Activated T-helper 17 cell treated with anti-CD3 and anti-CD28 coated beads, Interleukin-2, amount 50 U/mL, for 72 hours (primary cell): ENCODE measurements at places on chromosomes 13 and 19. TPM values are rescaled to one million over a fixed set of nuclear protein-coding genes. Genes with fewer than 3 reads are reported as not detected.

The TRAPPC6A gene
- total RNA-seq = 12.9 TPM

The MED26 gene
- total RNA-seq = 19.3 TPM

- ATAC-seq = peak; percentile 39
Observed at GRCh38 chr13:49098198-49098597, 121.9 kb upstream of the MLNR start.

The ZNF417 gene
- total RNA-seq = 15.4 TPM

GRCh38 chr13:59776924-59777690 lies 386.6 kb downstream of the DIAPH3 start:
- ATAC-seq = peak; percentile 52

- ATAC-seq = no peak
Observed at GRCh38 chr19:46495786-46496099, at the start of gene PNMA8B. Gene PNMA8B (minus strand): TSS chr19:46495867. CDS start chr19:46495465, 402 bp downstream.

DNA sequence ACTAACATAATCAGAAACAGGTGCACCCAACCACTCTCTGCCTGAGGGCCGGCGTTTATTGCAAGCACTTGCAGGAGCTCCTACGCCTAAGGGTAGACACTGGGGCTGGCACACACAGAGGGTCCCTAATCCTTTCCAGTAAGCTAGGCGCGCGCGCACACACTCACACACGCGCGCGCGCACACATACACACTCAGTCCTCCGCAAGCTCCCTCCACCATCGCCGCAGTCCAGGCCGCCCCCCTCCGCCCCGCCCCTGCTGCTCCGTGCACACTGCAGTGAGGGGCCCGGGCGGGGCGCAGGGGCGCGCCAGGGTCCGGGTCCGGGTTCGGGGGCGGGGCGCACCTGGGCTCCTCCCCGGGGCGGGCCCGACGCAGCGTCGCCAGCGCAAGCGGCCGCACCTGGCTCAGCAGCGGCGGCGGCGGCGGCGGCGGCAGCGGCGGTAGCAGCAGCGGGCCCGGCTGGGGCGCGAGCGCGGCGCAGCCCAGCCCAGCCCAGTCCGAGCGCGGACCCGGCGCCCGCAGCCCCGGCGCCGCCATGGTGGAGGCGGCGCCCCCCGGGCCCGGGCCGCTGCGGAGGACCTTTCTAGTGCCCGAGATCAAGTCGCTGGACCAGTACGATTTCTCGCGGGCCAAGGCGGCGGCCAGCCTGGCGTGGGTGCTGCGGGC lies at the start of gene CAMSAP3:
CAMSAP3 (plus strand) TSS at position 398 of the 668 bp plus-strand sequence; CDS start at position 538, 140 bp downstream.
- ATAC-seq = peak; percentile 80

DNA sequence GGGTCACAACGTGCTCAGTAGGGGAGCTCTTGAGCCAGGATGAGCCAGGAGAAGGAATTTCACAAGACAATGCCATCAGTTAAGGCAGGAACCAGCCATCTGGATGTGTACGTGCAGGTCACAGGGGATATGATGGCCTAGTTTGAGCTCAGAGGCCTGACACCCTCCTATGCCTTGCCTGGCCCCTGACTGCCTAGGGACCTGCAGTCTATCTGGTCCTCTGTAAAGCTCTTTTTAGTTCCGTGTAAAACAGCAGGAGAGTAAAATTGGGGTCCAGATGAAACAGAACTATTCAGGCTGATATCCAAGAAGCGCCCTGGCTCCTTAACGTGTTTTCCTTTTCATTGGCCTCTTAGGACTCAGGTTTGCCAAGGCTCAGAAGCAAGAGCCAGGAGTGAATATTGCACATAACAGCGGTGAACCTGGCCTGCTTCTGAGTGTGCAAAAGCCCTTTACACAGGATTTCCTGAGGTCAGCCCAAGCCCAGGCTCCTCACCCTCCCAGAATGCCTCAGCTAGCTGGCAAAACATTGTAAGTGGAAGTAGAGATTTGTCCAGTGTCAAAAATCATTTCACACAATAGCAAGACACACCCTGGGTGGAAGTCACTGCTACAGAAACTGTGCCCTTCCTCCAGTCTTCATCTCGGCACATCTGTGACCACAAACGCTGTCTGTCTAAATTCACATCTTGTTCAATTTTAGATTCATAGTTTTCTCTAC lies 777.2 kb downstream of the UQCRFS1 start:
- no peak for ATAC-seq

The FFAR1 gene
- 0.42 TPM for total RNA-seq

DNA sequence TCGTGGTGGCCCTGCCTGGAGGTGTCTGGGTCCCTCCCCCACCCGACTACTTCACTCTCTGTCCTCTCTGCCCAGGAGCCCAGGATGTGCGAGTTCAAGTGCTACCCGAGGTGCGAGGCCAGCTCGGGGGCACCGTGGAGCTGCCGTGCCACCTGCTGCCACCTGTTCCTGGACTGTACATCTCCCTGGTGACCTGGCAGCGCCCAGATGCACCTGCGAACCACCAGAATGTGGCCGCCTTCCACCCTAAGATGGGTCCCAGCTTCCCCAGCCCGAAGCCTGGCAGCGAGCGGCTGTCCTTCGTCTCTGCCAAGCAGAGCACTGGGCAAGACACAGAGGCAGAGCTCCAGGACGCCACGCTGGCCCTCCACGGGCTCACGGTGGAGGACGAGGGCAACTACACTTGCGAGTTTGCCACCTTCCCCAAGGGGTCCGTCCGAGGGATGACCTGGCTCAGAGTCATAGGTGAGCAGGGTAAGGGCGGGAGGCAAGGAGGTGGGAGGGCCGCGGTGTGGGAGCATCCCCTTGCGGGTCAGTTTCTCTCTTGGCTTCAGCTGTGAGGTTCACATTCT lies 19.2 kb downstream of the NECTIN2 start:
- ATAC-seq = no peak

GRCh38 chr13:95317039-95317989 lies 16.1 kb upstream of the ABCC4 start:
- no peak for ATAC-seq

The CKM gene
- not detected for total RNA-seq

The GRK1 gene
- 0.09 TPM for total RNA-seq

- peak; percentile 29 for ATAC-seq
Observed at GRCh38 chr13:97224544-97225300, 2.6 kb downstream of the MBNL2 start.

GRCh38 chr13:111572956-111573761 lies 252.7 kb downstream of the TEX29 start:
- no peak for ATAC-seq

- no peak for ATAC-seq
Observed at GRCh38 chr19:2557093-2557440, 81.1 kb downstream of the GADD45B start.
